ENCODE measurements at places on chromosomes 11 and 22.

DNA sequence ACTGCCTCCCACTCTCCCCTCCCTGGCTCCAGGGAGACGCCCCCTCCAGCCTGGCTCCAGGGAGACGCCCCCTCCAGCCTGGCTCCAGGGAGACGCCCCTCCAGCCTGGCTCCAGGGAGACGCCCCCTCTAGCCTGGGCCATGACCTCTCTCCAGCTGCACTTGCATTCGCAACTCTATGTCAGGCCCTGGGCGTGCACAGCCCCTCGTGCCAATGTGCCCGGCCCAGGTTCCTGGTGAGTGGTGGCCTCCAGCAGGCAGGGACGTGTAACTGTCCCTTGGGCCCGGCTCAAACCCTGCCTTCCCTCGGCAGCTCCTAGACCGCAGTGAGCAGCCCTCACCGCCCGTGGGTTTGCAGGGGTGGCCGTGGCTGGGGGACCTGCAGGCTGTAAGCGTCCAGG is 6.9 kb downstream of the MUC6 start:
- no peak for DNase-seq

DNA sequence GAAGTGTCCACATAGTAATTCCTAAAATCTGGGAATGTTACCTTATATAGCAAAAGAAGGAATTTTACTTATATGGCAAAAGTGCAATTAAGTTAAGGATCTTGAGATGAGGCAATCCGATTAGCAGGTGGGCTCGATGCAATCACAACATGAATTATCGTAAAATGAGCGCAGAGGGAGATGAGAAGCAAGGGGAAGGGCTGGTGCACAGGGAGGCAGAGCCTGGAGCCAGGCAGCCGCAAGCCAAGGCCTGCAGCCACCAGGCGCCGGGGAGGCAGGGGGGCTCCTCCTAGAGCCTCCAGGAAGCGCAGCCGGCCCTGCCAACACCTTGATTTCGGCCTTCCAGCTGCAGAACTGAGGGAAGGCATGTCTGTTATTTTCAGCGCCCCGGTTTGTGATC is 85.7 kb downstream of the CELSR1 start:
- no peak for DNase-seq

GRCh38 chr11:73862986-73863385 is 13.7 kb downstream of the COA4 start:
- no peak for DNase-seq

GRCh38 chr11:95568281-95568680 is 221.3 kb downstream of the FAM76B start:
- DNase-seq = no peak

- no peak for DNase-seq
These were observed 6.9 kb downstream of the FEZ1 start for GRCh38 chr11:125489166-125489565.

GRCh38 chr11:87368858-87369480 is 331.2 kb downstream of the TMEM135 start:
- no peak for DNase-seq

GRCh38 chr11:9172389-9172788 is 81.0 kb upstream of the SCUBE2 start:
- no peak for DNase-seq

DNA sequence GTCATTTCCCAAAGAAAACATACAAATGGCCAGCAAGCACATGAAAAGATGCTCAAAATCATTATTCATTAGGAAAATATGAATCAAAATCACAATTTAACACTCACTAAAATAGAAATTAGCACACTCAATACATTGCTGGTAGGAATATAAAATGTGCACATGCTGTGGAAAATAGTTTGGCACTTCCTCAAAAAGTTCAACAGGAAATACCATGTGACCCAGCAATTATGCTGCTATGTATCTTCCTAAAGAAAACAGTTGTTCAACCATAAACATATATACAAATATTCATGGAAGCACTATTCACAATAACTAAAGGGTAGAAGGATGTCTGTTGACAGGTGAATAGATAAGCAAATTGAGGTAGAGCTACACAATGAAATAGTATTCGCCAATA is 187.3 kb upstream of the SOX6 start:
- DNase-seq = no peak

- no peak for DNase-seq
These were observed 1.2 kb upstream of the CCDC86 start for GRCh38 chr11:60840470-60841430.

DNA sequence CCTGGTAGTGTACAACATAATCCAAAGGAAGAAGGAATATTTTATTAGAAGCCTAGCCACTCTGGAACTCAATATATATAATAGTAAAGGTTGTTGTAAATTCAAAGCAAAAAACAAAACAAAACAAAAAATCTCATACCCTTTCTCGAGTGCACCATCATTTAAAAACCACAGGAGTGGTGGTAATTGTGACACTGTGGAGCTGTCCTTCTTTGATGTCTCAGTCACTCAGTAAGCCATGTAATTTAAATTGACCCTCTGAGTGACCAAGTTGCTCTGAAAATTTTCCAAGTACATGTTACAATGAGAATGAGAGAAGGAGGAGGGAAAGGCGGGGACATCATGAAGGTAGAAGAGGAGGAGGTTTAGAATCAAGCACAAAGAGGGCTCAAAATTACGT is 6.6 kb downstream of the PRSS23 start:
- DNase-seq = no peak

Measured in mesothelial cell of epicardium (in vitro differentiated cells).